ENCODE measurements at places on chromosomes 4 and X. TPM values are rescaled to one million over a fixed set of nuclear protein-coding genes. Genes with fewer than 3 reads are reported as not detected.

The MAGEB2 gene
- not detected for total RNA-seq

GRCh38 chr4:2795300-2795892 is 2.5 kb downstream of the SH3BP2 start:
- peak; percentile 27 for DNase-seq

DNA sequence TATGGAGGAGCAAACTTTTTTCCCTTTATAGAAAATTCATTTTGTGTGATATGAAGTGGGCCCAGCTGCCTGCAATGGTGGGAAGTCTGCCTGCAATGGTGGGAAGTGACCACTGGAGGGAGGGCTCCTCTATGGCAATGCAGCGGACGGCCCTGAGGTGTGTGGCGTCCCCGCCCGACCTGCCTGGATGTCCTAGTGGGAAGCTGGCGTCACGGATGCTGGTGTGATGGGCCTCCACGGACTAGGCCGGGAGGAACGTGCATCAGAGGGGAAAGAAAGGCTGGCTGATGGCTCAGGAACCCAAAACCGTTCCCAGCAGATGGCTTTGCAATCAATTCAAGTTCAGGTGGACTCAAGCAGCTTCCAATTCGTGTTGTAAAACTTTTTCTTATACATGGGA is 177.9 kb downstream of the AFAP1 start:
- DNase-seq: peak; percentile 47

DNA sequence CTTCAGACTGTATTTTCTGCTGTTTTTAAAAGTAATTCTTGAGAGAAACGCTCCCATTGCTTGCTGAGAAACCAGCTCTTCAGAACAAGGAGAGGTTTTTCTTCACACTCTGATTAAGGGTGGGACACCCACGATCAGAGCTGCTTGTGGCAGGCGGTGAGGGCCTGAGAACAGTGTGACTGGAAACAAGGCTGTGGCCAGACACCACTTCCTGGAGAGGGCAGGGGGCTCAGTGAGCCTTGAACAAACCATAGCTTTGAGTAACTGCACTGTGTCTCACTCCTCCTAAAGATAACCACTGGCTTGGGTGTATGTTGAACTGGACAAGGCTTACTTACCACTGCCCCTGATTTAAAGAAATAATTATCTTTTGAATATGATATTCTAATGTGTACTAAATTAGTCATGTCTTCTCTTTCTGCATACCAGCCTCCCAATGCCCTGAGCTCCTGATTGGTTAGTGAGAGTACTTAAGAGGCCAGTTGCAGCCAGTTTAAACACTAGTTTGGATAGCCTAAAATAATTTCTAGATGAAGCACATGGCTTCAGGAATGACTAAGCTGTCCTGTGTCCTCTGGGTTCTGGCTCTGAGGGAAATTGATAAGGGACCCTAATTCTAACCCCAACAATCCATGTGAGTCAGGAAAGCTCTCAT is 3.7 kb upstream of the GPR82 start:
- no peak for DNase-seq

DNA sequence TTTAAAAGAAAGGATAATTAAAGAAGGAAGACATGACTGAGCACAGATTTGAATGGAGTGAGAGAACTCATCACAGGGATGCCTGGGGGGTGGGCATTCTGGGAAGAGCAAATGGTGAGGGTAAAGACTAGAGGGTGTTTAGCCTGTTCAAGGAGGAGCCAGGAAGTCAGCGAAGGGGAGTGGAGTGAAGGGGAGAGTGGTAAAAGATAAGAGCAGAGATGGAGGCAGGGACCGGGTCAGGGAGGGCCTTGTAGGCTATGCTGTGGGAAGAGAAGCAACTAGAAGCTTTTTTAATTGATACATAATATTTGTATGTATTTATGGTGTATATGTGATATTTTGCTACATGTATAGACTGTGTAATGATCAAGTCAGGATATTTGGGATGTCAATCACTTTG is 2.2 kb upstream of the VGLL1 start:
- DNase-seq: no peak

DNA sequence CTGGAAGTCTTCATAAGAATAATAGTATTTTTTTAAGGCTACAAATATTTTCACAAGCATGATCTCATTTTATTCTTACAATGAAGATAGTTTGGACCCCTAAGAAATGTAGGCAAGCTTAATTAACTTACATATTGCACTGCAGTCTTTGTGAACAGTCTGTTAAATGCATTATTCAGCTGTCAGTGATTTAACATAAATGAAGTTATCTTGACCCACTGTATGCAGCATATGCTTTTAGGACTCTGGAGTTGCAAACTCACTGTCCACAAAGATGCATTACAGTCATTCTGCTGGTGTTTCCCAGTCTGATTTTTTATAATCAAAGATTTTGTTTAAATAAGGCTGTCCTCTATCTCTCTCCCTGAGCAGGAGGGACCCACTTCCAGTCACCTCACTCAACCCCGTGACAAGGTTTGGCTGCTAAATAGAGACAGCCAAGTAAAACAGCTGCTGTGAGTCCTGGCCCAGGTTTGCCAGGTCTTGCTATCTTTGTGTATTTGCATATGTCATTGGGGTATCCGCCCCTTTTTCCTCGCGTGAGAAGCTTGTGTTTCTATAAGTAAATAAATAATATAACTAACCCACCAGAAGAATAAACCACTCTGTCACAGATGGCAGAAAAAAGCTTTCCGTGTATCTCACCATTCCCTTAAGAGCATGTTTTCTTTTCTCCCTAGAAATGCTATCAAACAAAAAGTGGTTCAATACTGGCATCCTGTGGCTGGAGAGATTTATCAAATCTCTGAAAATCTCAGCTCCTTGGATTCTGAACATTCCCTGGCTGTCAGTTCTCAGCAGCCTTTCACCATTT is 67.0 kb downstream of the SLC7A11 start:
- DNase-seq: peak; percentile 51

- no peak for DNase-seq
Measured at GRCh38 chr4:184649971-184650855, 675 bp downstream of the PRIMPOL start.

DNA sequence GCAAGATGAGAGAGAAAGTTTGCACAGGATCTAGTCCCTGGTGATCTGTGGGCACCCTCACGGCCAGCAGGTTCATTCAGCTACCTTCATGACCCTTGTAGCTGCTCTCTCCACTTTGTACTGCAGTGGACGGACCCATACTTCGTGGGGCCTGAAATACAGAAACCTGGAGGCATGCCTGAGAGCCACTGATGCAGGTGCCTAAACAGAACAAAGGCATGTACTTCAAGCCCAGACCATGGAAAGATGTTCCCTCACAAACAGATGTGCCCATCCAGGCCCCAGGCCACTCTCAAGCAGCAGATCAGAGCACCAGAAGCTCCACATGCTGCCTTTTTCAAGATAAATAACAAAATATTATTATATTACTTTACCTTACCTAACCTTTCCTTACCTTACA is 1629.0 kb downstream of the ARAP2 start:
- no peak for DNase-seq

The GRPEL1 gene
- total RNA-seq: 11.0 TPM

The RAB40AL gene
- total RNA-seq: 0.46 TPM

GRCh38 chr4:72663828-72664227 is 94.8 kb upstream of the ADAMTS3 start:
- no peak for DNase-seq

- no peak for DNase-seq
Measured at GRCh38 chr4:113866611-113867010, 105.1 kb upstream of the CAMK2D start.

DNA sequence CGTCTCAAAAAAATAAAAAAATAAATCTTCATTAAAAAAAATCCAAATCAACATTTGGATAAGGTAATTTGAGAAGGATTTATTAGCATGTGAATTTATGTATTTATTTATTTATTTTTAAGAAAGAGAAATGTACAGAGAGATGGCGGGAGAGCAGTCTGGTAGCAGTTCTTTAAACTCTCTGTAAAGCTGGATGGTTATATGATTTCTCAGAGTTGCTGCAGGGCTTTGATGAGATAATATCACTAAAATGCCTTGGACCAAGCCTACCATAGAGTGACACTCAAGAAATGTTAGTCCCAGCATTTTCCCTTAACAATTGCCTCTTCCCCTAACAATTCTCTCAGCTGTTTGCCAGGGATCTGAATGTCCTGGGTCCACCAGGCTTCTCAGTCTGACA is 103.4 kb upstream of the LNX1 start:
- DNase-seq: no peak

The USP51 gene
- total RNA-seq: 0.69 TPM

The TBC1D14 gene
- 18.2 TPM for total RNA-seq

The DHRSX gene
- 26.5 TPM for total RNA-seq

DNA sequence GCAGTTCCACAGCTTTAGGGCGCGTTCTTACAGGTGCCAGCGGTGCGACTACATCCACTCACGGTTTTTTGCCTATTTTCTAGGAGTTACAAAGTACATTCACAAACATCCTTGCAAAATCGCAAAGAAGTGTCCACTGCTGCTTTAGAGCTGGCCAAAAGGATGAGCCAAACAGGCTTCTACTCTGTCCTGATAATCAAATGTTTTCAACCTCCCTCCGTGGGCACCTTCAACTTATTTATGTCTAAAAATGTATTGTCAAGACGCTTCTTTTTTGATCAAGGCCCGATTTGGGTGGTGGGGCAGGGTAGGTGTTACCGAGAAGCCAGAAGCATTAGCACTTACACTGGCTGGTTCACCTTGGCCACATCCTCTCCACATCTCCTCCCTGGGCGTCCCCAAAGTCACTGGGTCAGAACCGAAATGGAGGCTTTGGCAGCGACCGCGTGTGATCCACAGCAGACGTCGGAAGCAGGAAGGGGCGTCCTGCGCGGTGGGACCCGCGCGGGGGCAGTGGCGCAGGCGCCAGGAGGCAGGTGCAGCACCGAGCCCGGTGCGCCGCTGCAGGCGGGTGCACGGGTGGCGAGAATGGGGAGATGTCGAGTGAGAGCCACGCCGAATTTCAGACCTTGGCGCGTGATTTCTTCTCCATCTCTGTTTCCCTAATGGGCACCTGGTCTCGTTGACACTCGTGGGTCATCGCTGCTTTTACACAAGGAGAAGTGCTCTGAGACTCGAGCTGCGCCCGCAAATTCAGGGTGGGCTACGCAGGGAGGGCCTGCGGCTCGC is 16.9 kb downstream of the NKX3-2 start:
- no peak for DNase-seq

DNA sequence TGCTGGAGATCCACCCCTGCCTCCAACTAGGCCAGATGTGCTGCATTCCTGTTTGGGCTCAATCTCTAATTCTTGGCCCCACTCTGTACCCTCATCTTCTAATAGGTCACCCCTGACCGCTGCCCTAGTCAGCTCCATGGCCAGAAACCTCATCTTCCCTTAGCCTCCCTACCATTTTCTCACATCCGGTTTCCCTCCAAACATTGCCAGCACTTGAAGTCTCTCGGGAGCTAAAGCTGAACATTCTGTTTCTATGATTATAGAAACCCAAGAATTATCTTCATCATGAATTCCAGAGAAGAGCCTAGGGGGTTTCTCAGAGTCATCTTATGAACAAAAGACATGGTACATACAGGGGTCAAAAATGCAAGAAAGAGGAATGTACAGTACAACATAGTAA is 179.7 kb downstream of the AMELX start:
- no peak for DNase-seq

DNA sequence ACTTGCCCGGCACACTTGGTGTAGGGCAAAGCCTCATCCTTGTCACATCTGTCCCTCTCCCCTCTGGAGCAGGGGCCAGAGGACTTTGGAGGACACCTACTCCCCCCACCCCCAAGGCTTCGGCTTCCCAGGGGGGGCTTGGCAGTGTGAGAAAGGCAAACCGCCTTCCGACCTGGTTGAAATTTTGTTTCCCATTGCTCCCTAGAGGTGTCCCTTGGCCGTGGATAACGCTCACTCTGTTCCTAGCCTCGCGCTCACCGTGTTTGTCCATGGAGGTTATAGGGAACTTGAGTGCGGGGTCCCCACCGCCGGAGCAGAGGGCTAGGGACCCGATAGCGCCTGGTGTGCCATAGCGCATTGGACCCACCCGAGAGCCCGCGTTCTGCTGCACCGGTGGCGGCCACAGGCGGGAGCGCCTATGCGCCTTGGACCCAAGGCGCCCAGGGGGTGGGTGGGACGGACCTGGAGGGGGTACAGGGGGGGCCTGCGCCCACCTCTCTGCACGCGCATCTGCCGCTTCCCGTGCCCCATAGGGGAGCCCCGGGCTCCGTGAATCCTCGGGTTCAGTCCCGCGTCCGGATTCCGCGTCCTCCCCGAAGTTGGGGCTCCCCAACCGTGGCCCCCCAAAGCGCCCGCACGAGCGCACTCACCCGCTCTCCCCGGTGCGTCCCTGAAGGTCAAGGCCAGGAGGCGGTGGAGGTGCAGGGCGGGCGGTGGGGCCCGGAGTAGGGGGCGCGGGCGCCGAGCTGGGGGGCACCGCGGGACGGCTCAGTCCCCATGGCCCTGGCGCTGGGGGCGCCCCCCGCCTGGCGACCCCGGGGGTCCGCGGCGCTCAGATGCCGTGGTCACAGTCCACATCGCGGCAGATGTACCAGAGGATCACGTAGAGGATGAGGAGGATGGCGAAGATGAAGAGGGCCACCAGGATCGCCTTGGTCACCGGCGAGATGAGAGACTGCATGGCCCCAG is 82.7 kb upstream of the DHRSX start:
- DNase-seq: no peak

GRCh38 chr4:39792128-39792527 is 94.2 kb downstream of the UBE2K start:
- DNase-seq: no peak

GRCh38 chr4:83112678-83113428 is 1.7 kb downstream of the PLAC8 start:
- DNase-seq: no peak

The PAGE4 gene
- total RNA-seq: not detected

GRCh38 chrX:87900320-87900908 is 382.8 kb downstream of the KLHL4 start:
- DNase-seq: no peak

- DNase-seq: peak; percentile 30
Measured at GRCh38 chr4:8583655-8584025, 3.4 kb downstream of the GPR78 start.

The XAGE1B gene
- not detected for total RNA-seq

DNA sequence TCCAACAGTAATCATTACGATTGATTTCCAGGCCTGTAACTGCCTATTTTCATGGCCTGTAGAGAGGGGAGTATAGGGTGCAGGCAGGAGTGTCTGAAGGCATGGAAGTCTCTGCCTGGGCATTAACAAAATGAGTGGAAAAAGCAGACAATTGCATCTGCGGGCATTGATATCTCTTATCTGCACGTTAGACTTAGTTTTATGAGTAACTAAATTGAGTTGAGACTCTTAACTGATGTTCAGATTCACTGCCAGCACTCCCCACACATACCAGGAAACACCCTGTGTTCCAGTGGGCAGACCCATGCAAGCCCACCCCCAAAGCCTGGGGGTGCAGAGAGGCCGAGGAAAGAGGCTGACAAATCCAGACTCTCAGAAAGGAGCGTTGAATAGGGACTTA is 33.3 kb downstream of the F11 start:
- DNase-seq: no peak

- DNase-seq: no peak
Measured at GRCh38 chrX:108091878-108092291, 307 bp downstream of the ATG4A start.

- DNase-seq: no peak
Measured at GRCh38 chrX:47296766-47297365, 64.1 kb downstream of the USP11 start.

- DNase-seq: no peak
Measured at GRCh38 chr4:8141935-8142334, 16.7 kb downstream of the ABLIM2 start.

GRCh38 chr4:83651846-83652245 is 115.9 kb downstream of the GPAT3 start:
- no peak for DNase-seq
